ENCODE measurements at places on chromosomes 4 and X.

DNA sequence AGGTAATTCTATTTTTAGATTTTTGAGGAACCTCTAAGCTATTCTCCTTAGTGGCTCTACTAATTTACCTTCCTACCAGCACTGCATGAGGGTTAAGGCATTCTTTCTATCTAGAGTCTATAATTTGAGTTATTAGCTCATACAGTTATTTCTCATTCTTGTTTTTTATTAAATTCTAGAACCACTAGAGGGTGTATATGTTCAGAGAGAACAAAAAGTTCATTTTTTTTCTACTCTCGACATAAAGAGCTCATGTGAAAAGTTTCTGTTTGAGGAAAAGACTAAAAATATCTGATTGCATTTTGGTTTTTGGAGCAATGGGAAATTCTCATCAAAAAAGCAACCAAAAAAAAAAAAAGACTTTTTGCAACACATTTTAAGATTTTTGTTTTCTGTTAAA is 57.0 kb upstream of the LRAT start:
- H3K36me3 ChIP-seq, result no peaks in the 10 kb centered on the region
- no peaks in the 10 kb centered on the region for H3K27me3 ChIP-seq
- no peak overlapping the region for H3K27ac ChIP-seq
- H3K4me1 ChIP-seq, result no peaks in the 10 kb centered on the region
- no peak overlapping the region for H3K4me3 ChIP-seq
- DNase-seq, result no peak

GRCh38 chr4:165201806-165202205 is 5.6 kb upstream of the KLHL2 start:
- H3K36me3 ChIP-seq, result no peaks in the 10 kb centered on the region
- no peak for DNase-seq
- H3K27me3 ChIP-seq, result no peaks in the 10 kb centered on the region
- no peak overlapping the region for H3K27ac ChIP-seq
- no peak overlapping the region for H3K4me3 ChIP-seq

GRCh38 chr4:139214039-139214534 is 37.1 kb upstream of the ELF2 start:
- no peaks in the 10 kb centered on the region for H3K36me3 ChIP-seq
- no peak for DNase-seq
- H3K4me1 ChIP-seq, result no peaks in the 10 kb centered on the region
- H3K4me3 ChIP-seq, result no peak overlapping the region
- no peaks in the 10 kb centered on the region for H3K27me3 ChIP-seq
- no peak overlapping the region for H3K27ac ChIP-seq

DNA sequence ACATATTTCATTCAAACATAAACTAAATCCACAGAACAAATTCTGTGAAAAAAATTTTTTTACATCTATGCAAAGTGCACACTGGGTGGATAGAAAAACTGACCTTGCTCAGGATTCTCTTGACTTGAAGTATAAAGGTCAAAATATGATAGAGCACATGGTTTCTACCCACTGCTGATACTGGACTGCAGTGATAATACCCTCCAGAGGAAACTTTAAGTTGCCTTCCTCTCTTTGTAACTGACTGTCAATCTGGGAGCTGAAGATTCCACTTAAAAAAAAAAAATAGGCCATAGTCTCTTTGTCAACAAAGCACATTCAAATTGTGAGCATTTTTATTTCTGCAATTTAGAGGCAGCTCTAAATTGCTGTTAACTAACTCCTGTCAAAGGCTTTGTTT is 3.2 kb upstream of the AMMECR1 start:
- H3K27ac ChIP-seq, result no peak overlapping the region
- H3K4me1 ChIP-seq, result no peaks in the 10 kb centered on the region
- no peaks in the 10 kb centered on the region for H3K36me3 ChIP-seq
- H3K4me3 ChIP-seq, result no peak overlapping the region

- no peak overlapping the region for H3K4me3 ChIP-seq
- H3K27me3 ChIP-seq, result no peaks in the 10 kb centered on the region
- no peak overlapping the region for H3K27ac ChIP-seq
- H3K4me1 ChIP-seq, result peaks cover 54% of the 10 kb centered on the region
- no peak for DNase-seq
- no peaks in the 10 kb centered on the region for H3K36me3 ChIP-seq
Observed at GRCh38 chr4:2485956-2486355, 17.1 kb downstream of the RNF4 start.

All from kidney (tissue), 22 donors.